Naive thymus-derived CD8-positive, alpha-beta T cell (primary cell): ENCODE measurements at places on chromosomes 1 and 21.
A peak's percentile ranks its signal among the peaks of the same experiment; 100 is the strongest.

- H3K4me1 ChIP-seq, result no peaks in the 10 kb centered on the region
- no peaks in the 10 kb centered on the region for H3K27me3 ChIP-seq
- no peak for DNase-seq
- H3K4me3 ChIP-seq, result no peak overlapping the region
These were observed 81.3 kb upstream of the PPIH start for GRCh38 chr1:42576935-42577334.

DNA sequence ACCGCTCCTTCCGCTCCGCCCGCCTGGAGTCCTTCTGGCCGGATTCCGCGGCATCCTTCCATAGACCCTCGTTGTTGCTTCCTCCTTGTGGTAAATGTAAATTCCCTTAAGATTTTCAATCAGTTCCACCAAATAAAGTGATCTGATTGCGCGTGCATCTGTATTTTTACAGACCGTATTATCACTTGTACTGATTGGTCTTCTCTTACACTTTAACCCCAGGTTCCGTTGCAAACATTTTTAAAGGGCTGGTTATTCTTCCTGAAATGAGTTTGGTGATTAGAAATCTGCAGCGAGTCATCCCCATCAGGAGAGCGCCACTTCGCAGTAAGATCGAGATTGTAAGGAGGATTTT lies 483 bp downstream of the YBEY start:
- no peak for DNase-seq
- peaks cover 69% of the 10 kb centered on the region for H3K4me1 ChIP-seq
- H3K4me3 ChIP-seq, result peak overlapping the region; percentile 96
- H3K36me3 ChIP-seq, result peaks cover 17% of the 10 kb centered on the region
- H3K27me3 ChIP-seq, result no peaks in the 10 kb centered on the region
- H3K27ac ChIP-seq, result peak overlapping the region; percentile 94

GRCh38 chr1:156281281-156281680 lies 1.3 kb downstream of the SMG5 start:
- peaks cover 3% of the 10 kb centered on the region for H3K36me3 ChIP-seq
- peak overlapping the region; percentile 98 for H3K4me3 ChIP-seq
- H3K27ac ChIP-seq, result peak overlapping the region; percentile 96
- H3K27me3 ChIP-seq, result no peaks in the 10 kb centered on the region

- no peaks in the 10 kb centered on the region for H3K27me3 ChIP-seq
- no peak overlapping the region for H3K4me3 ChIP-seq
- no peaks in the 10 kb centered on the region for H3K4me1 ChIP-seq
- no peak overlapping the region for H3K27ac ChIP-seq
- no peaks in the 10 kb centered on the region for H3K36me3 ChIP-seq
- no peak for DNase-seq
These were observed 114.8 kb upstream of the NCAM2 start for GRCh38 chr21:20883408-20883800.

DNA sequence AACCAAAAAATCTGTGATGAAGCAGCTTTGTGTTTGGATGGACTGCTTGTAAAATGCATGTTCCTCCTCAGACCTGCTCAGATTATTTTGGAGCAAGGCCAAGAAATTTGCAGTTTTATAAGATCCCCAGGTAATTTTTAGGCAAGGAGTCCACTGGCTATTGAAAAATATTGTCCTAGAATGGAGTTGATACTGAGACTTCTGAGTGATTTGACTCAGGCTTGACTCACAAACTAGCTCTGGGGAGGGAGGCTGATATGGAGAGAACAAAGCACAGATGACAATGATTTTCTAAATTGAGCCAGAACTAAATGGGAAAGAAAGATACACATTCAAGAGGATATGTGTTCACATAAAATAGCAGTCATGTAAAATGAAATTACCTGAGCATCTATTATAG lies 36.7 kb downstream of the AGL start:
- H3K36me3 ChIP-seq, result no peaks in the 10 kb centered on the region
- no peaks in the 10 kb centered on the region for H3K27me3 ChIP-seq
- H3K4me1 ChIP-seq, result no peaks in the 10 kb centered on the region
- peak overlapping the region; percentile 3 for H3K27ac ChIP-seq

DNA sequence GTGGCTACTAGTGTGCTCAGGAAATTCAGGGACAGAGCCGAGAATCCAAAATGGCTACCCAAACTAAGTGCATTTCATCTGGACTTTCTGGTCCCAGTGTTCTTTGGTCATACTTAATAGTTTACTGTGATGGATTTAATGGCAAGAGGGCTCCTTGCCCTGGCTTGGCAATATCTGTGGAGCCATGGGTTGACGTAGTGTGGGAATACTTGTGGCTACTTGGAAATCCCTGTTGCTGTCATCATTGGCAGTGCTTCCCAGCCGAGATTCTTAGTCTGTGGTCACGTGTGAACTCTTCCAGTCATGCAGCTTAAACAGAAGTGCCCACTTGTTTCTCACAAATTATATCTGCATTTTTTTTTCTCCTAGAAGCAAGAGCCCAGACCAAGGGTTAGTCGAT lies 198.9 kb downstream of the HS2ST1 start:
- H3K4me3 ChIP-seq, result no peak overlapping the region
- H3K27me3 ChIP-seq, result no peaks in the 10 kb centered on the region

DNA sequence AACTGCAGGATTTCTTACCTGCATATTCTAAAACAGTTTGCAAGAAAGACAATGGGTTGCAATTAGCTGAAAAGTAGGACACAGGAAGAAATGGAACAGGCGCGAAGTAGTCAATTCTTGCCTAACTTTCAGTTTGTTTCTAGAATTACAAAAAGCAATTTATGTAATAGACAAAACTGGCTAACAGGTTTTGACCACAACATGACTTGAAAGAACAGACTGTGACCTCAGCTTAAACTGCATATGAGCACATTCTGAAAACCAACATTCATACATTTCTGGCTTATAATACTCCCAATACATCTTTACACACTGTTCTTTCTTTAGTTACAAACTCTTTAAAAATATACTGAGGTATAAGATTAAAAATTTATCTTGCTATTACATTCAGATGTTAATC lies 405.9 kb upstream of the B3GALT2 start:
- DNase-seq, result peak; percentile 4
- H3K27me3 ChIP-seq, result no peaks in the 10 kb centered on the region
- H3K27ac ChIP-seq, result no peak overlapping the region

- H3K4me3 ChIP-seq, result peak overlapping the region; percentile 79
- peaks cover 6% of the 10 kb centered on the region for H3K36me3 ChIP-seq
- peaks cover 68% of the 10 kb centered on the region for H3K27me3 ChIP-seq
- no peak for DNase-seq
These were observed 2.8 kb downstream of the TAL1 start for GRCh38 chr1:47229031-47229885.

GRCh38 chr1:172421974-172422604 lies 1.6 kb downstream of the C1orf105 start:
- no peak overlapping the region for H3K4me3 ChIP-seq
- DNase-seq, result no peak
- H3K4me1 ChIP-seq, result peaks cover 30% of the 10 kb centered on the region
- H3K36me3 ChIP-seq, result no peaks in the 10 kb centered on the region

- no peaks in the 10 kb centered on the region for H3K36me3 ChIP-seq
- H3K4me1 ChIP-seq, result no peaks in the 10 kb centered on the region
- no peak overlapping the region for H3K27ac ChIP-seq
- no peak overlapping the region for H3K4me3 ChIP-seq
- DNase-seq, result no peak
These were observed 109.5 kb upstream of the F3 start for GRCh38 chr1:94651076-94651475.

- peaks cover 17% of the 10 kb centered on the region for H3K4me1 ChIP-seq
- no peaks in the 10 kb centered on the region for H3K27me3 ChIP-seq
- peaks cover 3% of the 10 kb centered on the region for H3K36me3 ChIP-seq
These were observed 26.5 kb downstream of the WDR64 start for GRCh38 chr1:241678536-241678935.

- no peaks in the 10 kb centered on the region for H3K36me3 ChIP-seq
- no peak for DNase-seq
- no peaks in the 10 kb centered on the region for H3K4me1 ChIP-seq
These were observed 103.3 kb upstream of the DEPDC1 start for GRCh38 chr1:68600049-68600661.

DNA sequence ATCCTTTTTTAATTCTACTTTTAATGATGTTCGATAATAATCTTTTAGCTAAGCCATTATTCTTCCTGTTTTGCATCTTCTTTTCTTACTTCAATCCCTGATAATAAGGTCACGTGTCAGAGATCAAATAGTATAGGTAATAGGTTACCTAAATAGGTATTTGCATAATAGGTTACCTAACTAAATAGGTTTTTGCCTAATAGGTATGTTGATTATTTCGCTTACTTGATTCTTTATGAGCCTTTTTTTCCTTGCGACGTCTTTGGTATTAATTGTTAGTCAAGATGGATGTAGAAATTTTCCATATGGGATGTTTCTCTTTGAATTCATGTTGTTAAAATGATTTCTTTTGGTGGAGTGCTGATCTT lies 2.5 kb downstream of the GGPS1 start:
- H3K36me3 ChIP-seq, result peaks cover 26% of the 10 kb centered on the region
- H3K4me3 ChIP-seq, result no peak overlapping the region
- H3K4me1 ChIP-seq, result peaks cover 29% of the 10 kb centered on the region

DNA sequence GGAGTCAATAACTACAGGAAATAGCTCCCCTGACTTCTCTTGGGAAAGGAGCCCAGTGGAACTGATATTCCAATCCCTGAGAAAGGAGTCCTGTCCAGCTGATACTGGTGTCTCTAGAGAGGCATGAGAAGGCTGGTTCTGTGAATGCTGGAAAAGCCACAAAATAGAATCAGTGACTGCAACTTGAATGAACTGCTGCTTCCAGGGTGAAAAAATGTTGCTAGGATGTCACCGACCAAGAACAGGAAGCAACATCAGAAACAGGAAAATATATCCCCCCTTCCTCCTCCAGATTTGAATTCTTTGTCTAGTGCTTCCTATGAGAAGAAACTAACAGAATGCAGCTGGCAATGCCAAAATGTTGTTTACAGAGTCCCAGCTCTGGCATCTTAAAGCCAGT lies 269.3 kb upstream of the LYPLAL1 start:
- no peak overlapping the region for H3K4me3 ChIP-seq
- peaks cover 1% of the 10 kb centered on the region for H3K27me3 ChIP-seq
- no peak for DNase-seq

DNA sequence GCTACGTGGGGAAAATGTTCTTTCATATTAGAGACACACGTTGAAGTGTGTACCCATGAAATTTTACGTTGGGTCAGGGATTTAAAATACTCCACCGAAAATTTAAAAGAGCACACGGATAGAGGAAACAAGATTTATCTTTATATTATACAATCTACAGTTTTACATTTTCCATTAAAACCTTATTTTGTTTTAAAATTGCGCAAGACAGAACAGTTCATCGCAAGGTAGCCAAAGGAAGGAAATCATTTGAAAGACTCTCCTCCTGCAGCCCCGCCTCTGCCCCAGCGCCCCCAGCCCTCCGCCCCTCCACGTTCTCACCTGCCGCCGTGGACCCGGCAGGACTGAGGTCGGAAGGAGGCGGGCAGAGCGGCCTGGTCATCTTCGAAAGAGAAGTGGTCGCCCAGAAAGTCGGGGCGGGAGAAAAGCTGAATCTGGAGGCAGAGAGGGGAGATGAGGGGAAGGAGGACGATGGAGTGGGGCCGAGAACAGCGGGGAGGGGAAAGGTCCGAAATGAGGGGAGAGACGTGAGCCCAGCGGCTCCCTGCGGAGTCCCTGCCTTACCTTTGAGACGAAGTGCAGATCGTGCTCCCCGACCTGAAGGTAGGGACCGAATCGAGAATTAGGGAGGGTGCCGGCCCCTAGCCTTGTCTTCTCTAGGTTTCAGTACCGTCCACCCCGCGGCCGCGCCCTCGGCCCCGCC lies 18.0 kb downstream of the CRYBG2 start:
- no peaks in the 10 kb centered on the region for H3K27me3 ChIP-seq
- H3K36me3 ChIP-seq, result no peaks in the 10 kb centered on the region
- H3K27ac ChIP-seq, result peak overlapping the region; percentile 43
- DNase-seq, result no peak
- H3K4me1 ChIP-seq, result peaks cover 12% of the 10 kb centered on the region

- peaks cover 40% of the 10 kb centered on the region for H3K4me1 ChIP-seq
- H3K27ac ChIP-seq, result peak overlapping the region; percentile 78
- H3K27me3 ChIP-seq, result no peaks in the 10 kb centered on the region
These were observed 119.4 kb downstream of the MRPS6 start for GRCh38 chr21:34192646-34193285.

- H3K4me1 ChIP-seq, result no peaks in the 10 kb centered on the region
- H3K4me3 ChIP-seq, result no peak overlapping the region
- H3K27ac ChIP-seq, result no peak overlapping the region
- H3K36me3 ChIP-seq, result no peaks in the 10 kb centered on the region
These were observed 53.1 kb upstream of the ADAR start for GRCh38 chr1:154661110-154661509.

- no peaks in the 10 kb centered on the region for H3K4me1 ChIP-seq
- peaks cover 7% of the 10 kb centered on the region for H3K27me3 ChIP-seq
- no peak for DNase-seq
- H3K4me3 ChIP-seq, result no peak overlapping the region
- H3K27ac ChIP-seq, result no peak overlapping the region
These were observed 215.4 kb downstream of the ASTN1 start for GRCh38 chr1:176949033-176949662.

GRCh38 chr1:242133796-242134195 lies 134.9 kb upstream of the MAP1LC3C start:
- H3K4me3 ChIP-seq, result no peak overlapping the region
- H3K4me1 ChIP-seq, result no peaks in the 10 kb centered on the region
- no peak overlapping the region for H3K27ac ChIP-seq
- peaks cover 29% of the 10 kb centered on the region for H3K27me3 ChIP-seq
- H3K36me3 ChIP-seq, result no peaks in the 10 kb centered on the region
- DNase-seq, result no peak

- no peak overlapping the region for H3K4me3 ChIP-seq
- H3K27ac ChIP-seq, result no peak overlapping the region
- no peaks in the 10 kb centered on the region for H3K4me1 ChIP-seq
- no peaks in the 10 kb centered on the region for H3K36me3 ChIP-seq
These were observed 28.5 kb upstream of the RNF2 start for GRCh38 chr1:185016880-185017279.

DNA sequence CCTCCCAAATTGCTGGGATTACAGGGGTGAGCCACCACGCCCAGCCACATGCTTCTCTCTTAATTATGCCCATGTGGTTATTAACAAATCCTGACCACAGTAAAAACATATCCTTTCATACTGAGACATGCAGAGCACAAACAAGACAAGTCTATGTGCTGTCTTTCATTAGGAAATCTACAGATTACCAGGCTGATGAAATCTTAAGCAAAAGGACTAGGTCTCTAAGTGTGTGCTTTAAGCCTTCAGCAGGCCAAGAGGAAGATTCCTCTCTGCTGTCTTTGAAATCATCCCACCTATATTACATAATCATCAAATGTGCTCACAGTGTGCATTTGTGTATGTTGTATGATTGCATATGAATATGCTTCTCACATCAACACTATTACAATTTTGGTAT lies 419.3 kb downstream of the KCTD3 start:
- peaks cover 5% of the 10 kb centered on the region for H3K36me3 ChIP-seq
- no peaks in the 10 kb centered on the region for H3K27me3 ChIP-seq
- DNase-seq, result no peak
- no peak overlapping the region for H3K4me3 ChIP-seq

- no peaks in the 10 kb centered on the region for H3K4me1 ChIP-seq
- no peaks in the 10 kb centered on the region for H3K36me3 ChIP-seq
- DNase-seq, result no peak
- H3K4me3 ChIP-seq, result no peak overlapping the region
- H3K27me3 ChIP-seq, result peaks cover 42% of the 10 kb centered on the region
- H3K27ac ChIP-seq, result no peak overlapping the region
These were observed 161.0 kb downstream of the ZNF326 start for GRCh38 chr1:90155721-90156487.

- H3K27me3 ChIP-seq, result peaks cover 6% of the 10 kb centered on the region
- no peaks in the 10 kb centered on the region for H3K4me1 ChIP-seq
- no peak overlapping the region for H3K27ac ChIP-seq
- H3K36me3 ChIP-seq, result no peaks in the 10 kb centered on the region
These were observed 63.3 kb downstream of the TNR start for GRCh38 chr1:175679981-175680652.
